Activated T-helper 1 cell treated with Interleukin-2 at 50 U/mL for 16 hours (primary cell): ENCODE measurements at places on chromosomes 12 and 14.

DNA sequence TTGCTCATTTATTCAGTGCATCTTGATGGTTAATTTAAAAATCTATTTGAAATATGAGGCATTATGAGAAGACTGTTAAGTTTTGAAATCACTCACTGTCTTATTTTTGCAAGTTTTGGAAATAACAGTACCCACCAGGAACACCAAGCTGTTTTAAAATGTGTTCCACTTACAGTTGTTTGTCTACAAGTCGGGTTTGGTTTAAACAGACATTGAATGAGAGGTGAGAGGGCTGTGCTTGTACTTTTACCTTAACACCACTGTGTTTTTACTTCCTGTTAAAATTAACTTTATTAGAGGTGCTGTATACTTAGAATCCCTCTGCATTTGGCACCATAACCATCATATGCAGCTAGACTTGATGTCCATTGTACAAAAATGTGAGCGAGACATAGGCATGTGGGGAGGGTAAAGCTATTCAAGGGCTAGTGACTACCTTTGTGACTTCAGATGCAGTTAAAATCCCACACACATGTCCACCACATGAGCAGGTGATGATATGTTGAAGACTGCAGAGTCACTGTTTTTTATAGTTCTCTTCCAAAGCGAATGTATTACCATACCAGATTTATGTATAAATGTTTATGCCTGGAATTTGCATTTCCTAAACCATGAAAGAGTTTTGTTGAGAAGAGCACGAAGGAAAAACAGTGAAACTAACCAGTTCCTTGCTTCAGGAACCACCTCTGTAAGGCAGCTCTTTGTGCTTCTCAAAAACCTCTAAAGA, 12.9 kb downstream of the ELK3 start:
- no peak for DNase-seq

- no peak for DNase-seq
Observed at GRCh38 chr14:80988735-80989429, 33.5 kb downstream of the TSHR start.

- DNase-seq = no peak
Observed at GRCh38 chr14:106094654-106095189, 568.3 kb downstream of the TMEM121 start.

DNA sequence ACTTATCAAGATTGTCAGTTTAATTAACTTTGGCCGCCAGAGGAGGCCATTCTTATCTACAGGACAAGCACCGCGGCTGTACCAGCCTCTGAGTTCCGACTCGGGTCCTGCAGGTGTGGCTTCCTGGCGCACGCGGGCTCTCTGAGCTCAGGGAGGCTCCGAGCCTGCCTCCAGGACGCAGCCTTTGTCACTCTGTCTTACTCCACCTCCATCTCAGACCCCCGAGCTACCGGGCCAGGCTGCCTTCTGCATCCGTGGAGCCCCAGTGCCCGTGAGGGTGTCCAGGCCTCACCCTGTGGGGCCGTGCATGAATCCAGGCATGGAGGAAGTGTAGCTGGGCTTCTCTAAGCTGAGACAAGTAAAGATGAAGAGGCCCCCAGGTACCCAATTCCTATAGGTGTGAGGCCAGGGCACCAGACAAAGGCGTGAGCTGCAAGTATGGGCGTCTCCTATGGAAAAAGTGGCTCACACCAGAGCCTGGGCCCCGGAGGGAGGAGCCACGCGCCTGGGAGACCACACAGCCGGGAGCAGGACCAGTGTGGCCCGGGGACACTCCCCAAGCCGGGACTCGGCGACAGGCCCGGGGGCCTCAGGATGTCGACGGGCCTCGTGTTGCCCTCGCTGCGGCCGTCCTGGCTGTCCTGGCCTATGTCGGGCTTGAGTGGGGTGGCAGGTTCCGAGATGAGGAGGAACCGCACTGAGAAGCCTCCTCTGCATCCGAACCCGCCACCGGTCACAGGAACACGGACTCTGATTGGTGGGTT, 42.8 kb downstream of the NOC4L start:
- DNase-seq = no peak

GRCh38 chr14:56855891-56856461, 45.7 kb upstream of the OTX2 start:
- no peak for DNase-seq

- DNase-seq = no peak
Observed at GRCh38 chr14:55671641-55672040, 91.6 kb downstream of the KTN1 start.

GRCh38 chr12:115672086-115672485, 605.4 kb downstream of the MED13L start:
- no peak for DNase-seq

- no peak for DNase-seq
Observed at GRCh38 chr14:105053421-105053820, 11.8 kb downstream of the GPR132 start.

GRCh38 chr12:45049912-45050750, 768 bp downstream of the DBX2 start:
- no peak for DNase-seq

- DNase-seq = no peak
Observed at GRCh38 chr12:112928978-112929377, 9.3 kb upstream of the OAS3 start.

- DNase-seq = no peak
Observed at GRCh38 chr12:51082561-51083125, 753 bp downstream of the CSRNP2 start.

GRCh38 chr14:68507544-68508081, 285.3 kb downstream of the ZFP36L1 start:
- peak; percentile 39 for DNase-seq

GRCh38 chr12:30859226-30859625, 67.3 kb upstream of the TSPAN11 start:
- DNase-seq = no peak

DNA sequence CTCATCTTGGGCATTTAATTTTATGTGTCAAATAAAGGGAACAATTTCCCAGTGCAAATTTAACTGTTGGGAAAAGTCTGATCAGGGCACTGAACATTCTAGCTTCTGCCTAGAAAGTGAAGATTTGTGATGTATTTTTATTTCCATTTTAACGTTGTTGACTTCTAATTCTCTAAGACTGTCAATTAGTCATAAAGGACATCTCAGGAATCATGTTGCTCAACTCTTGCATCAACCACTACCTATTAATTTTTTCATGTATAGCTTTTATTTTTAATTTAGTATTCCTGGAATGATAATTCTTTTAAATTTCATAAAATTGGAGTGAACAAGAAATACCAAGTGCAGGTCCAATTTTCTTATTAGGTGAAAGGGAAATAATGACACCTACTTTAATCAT, 87.9 kb upstream of the METAP2 start:
- no peak for DNase-seq

DNA sequence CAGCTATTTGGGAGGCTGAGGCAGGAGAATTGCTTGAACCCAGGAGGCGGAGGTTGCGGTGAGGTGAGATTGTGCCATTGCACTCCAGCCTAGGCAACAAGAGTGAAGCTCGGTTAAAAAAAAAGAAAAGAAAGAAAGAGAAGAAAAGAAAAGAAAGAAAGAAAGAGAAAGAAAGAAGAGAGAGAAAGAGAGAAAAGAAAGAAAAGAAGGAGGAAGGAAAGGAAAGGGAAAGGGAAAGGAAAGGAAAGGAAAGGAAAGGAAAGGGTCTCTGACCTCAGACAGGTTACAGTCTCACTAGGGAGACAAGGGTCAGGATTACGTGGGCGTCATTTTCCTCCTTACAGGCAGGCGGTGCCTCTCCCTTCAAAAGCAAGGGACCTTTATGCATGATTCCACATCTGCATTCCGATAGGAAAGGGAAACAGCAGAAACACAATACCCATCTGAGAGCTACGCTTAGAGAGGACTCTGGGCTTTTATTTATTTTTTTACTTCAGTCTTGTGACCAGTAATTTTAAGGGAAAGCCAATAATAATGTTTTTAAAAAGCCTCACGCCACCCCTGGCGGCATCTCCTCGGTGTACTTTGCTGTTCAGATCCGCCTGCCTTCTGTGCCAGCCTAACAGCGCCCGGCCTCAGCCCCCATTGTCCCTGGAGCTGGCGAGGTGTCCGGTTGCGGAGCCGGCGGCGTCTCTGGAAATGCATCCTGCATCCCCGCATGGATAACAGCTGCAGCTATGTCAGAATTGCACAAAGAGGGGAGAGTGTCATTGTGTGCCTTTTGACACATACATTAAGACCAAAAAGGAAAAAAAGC, 945 bp upstream of the HIP1R start:
- DNase-seq = no peak

DNA sequence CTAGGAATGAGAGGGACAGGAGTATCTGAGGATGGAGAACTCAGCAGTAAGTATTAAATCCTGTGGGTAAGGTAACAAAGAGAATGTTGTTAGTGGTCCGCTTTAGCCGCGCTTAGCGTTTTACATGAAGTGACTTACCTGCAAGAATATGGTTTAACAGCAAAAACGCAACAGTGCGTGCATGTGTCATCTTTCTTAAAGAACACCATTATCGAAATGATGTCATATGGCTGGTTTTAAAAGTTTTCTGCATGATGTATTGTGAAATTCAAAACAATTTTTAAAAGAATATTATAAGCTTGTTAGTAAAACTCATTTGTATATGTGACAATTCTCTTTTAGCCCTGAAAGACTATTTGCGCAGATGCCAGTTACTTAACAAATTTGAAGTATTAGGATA, 1.7 kb downstream of the LEMD3 start:
- no peak for DNase-seq

DNA sequence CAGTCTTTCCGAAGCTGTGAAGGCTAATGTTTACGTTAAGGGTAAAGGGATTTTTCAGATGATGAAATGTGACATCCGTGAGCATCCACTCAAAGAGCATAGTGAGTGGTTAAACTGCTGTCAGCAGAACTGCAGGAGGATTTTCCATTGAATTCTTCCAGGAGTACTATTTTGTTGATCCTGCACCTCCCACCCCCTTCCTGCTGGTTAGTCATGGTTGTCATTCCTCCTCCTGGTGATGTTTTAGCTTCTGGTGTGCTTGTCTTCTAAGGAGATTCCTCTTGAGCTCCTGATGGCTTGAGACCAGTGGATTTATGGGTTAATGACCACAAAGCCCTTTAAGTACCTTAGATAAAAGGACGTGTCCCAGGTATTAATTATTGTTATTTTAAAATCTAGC, 2.4 kb upstream of the GPRC5D start:
- DNase-seq = no peak

DNA sequence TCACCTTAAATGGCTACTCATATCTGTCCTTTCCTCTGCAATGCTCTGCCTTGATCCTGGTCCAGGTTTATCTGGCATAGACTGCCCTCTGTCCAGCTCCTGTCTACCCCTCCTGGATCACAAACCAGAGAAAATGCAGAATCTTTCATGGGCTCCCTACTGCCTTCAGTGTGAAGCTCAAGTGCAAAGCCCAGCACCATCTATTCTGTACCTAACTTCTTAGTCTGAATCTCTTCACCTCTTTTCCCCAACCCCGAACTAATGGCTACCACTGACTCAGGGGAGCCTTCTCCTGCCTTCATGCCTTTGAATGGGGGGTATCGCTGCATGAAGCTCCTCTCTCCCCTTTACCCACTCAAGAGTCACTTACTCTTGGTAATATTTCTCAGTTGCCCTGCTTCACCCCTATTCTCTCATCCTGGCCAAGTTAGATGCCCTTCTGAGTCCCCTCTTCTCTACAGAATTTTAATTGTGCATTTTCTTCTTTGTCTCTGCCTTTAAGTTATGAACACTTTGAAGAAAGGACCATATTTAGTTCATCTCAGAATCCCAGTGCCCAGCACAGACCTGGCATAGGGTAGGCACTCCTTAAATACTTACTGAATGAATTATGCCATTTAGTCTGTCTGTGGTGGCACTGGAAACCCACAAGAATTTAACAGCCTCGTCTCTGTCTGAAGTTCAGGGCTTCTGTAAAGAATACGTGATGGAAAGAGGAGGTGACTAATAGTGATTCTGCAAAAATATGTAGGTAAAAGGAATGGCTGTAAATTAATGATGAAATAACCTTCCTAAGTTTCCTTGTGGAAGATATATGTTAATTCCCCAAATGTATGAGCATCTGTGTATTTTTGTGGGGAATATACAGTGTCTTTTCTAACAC, 191.3 kb upstream of the AMIGO2 start:
- no peak for DNase-seq

- no peak for DNase-seq
Observed at GRCh38 chr14:46344327-46344937, 307.1 kb downstream of the RPL10L start.

- DNase-seq = no peak
Observed at GRCh38 chr14:96177766-96178375, 26.8 kb upstream of the BDKRB2 start.

DNA sequence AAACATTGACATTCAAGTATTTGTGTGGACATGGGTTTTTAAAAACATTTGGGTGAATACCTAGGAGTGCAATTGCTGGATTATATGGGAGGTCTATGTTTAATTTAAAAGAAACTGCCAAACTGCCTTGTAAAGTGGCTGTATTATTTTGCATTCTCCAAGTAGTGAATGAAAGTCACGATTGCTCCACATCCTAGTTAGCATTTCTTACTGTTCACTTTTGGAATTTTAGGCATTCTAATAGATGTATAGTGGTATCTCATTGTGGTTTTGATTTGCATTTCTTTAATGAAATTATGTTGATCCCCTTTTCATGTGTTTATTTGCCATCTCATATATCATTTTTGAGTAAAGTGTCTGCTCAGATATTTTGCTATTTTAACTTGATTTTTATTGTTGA, 159.5 kb downstream of the FOXG1 start:
- no peak for DNase-seq

DNA sequence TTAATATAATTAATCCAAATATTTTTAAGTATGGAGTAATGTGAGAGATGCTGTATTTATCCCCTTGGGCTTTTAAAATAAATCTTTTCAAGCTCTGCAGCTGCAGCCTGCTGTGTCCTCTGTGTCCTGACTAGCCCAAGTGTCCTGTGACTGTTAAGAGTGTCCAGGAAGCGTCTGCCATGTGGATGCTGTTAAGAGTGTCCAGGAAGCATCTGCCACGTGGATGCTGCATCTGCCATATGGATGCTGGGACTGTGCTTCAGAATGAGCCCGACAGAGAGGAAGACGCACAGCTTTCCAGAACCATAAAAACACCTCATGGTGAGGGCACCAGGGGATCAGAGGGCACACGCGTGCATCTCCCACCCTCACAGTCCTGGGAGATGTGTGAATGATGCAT, 307.2 kb downstream of the ADGRD1 start:
- DNase-seq = no peak

- no peak for DNase-seq
Observed at GRCh38 chr12:52190860-52191729, 719 bp downstream of the KRT80 start.

DNA sequence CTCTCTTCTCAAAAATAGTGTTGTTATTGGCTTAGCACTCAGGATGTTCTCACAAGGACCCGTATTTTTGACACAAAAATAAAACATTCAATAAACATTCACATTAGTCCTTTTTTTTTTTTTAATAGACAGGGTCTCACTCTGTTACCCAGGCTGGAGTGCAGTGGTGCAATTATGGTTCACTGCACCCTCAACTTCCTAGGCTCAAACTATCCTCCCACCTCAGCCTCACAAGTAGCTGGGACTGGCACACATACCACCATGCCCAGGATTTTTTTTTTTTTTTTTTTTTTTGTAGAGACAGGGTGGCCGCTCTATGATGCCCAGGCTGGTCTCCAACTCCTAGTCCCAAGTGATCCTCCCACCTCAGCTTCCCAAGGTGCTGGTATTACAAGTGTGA, 27.0 kb downstream of the PPP1R13B start:
- no peak for DNase-seq

- peak; percentile 33 for DNase-seq
Observed at GRCh38 chr12:57744194-57744776, 554 bp upstream of the TSPAN31 start.
